ENCODE measurements at places on chromosomes 3 and 15.

GRCh38 chr3:111073218-111073617 lies 1.6 kb downstream of the NECTIN3 start:
- DNase-seq = no peak

GRCh38 chr15:83685916-83686332 lies 32.0 kb downstream of the ADAMTSL3 start:
- DNase-seq = no peak

DNA sequence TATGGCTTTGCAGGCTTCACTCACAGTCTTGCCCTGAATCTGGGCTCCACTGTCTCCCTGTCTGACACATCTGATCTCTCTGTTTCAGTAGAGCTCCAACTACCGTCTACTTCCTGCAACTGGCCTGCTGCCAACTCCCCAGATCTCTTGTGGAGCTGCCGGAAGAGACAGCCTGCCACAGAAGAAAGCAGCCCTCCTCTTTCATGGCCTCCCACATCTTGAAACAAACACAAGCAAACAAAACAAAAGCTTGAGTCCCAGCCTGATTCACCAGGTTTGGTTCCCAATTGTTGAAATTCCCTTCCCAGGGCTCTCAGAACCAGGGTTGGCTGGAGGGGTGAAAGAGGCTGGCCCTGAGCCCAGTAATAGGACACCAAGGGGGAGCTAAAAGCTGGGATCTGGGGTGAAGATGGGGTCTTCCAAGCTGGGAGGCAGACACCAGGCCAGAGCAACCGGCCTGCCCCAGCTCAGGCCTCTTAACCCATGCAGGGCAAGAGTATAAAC lies 55.3 kb upstream of the CA12 start:
- peak; percentile 52 for DNase-seq

DNA sequence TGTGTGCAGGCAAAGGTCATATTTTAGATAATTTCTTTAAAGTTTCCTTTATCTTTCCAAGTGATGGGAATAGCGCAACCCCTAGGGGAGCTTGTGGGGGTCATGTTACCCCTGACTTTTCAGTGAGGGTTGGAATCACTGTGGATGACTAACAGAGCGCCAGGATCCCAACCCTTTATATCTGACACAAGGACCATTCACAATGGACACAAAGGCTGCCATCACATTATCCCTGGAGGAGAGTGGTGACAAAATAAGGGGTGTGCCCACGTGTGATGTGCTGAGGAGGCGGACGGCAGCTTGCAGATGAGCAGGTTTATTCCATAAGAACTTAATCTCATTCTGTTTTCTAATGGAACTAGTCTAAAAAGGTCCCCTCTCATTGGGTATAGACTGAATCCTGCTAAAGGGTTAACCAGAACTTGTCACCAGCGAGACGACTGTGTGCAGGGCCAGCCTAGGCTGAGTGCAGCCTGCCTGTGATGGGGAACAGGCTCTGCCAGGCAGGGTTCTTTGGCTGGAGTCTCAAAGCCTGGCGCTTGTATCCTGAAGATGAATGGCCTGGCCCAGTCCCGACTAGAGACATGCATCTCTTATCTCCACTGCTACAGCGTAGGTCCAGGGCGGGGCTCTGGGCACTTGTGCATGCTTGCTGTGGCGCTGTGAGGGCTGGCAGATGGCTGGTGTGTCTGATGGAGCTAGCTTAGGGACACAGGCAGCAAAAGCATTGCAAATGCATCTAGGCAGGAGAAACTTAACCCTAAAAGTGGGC lies 50.2 kb downstream of the CHDH start:
- no peak for DNase-seq

GRCh38 chr3:115790759-115791158 lies 167.4 kb downstream of the GAP43 start:
- DNase-seq = peak; percentile 44

Measured in stimulated activated CD8-positive, alpha-beta memory T cell treated with anti-CD3 and anti-CD28 coated beads, Interleukin-12 subunit alpha, Interleukin-12 subunit beta, amount 100 ng/mL, for 1 hour (primary cell).